ENCODE measurements at places on chromosomes 6 and 20. TPM values are rescaled to one million over a fixed set of nuclear protein-coding genes. Genes with fewer than 3 reads are reported as not detected.

DNA sequence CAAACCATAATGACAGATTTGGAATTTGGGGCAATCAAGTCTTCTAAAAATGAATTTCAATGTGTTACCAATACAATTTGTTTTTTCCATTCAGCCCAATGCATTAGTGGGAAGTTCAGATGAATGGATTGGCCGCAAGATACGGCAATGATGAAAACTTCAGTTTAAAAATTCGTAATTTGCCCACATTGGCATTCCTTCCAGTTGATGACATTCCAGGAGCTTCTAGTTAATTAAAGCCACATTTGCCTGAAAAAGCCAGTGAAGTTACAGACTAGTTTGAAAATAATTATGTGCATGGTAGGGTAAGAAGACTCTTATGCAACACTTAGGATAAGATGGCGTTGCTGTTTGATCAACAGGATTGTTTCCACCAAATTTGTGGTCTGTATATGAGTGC lies 46.2 kb downstream of the NHLRC1 start:
- no peak for DNase-seq

TSPO2 gene
- total RNA-seq = not detected

PDE10A gene
- total RNA-seq = 2.1 TPM

DNA sequence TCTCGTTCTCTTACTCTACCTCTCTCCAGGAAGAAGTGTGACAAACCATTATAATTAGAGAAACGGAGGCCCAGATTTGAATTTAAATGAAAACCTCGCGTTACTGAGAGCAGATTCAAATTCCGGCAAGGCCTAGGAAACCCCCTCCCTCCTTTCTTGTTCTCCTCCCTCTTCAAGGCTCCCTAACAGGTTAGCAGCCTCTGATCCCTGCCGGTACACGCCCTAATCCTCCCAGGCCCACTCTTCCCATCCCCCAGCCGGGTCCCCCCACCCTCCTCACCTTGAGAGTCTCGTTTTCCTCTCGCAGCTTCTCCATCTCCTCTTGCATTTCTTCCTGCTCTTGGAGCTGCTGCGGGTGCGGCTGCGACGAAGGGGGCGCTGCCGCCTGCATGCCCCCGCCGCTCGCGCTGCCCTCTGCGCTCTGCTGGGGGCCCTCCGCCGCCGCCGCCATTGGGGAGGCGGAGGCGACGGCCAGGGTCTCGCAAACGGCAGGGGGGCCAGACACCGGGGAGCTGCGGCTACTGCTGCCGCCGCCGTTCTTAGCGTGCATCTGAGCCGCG lies 3.8 kb downstream of the MTCL3 start:
- peak; percentile 5 for DNase-seq

- DNase-seq = no peak
Measured at GRCh38 chr6:13436399-13437217, 50.8 kb downstream of the GFOD1 start.

DNA sequence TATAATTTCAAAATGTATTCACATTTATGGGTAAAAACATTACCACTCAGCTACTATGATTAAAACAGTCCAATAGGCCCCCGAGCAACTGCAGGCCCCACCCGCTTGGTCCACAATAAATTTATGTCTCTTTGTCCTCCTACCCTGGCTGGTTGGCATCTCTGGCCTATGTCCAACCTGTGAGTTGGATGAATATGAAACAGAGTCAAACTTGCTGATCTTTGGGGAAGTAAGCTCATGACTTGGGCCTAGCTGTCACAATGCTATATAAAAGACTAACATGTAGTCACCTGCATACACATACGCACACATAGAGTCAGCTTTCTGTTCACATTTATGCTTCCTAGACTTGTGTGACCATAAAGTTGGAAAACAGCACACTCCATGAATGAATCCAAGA lies 20.5 kb downstream of the MAP7 start:
- no peak for DNase-seq

GRCh38 chr6:74289884-74290283 lies 593.9 kb downstream of the CD109 start:
- DNase-seq = peak; percentile 33

DNA sequence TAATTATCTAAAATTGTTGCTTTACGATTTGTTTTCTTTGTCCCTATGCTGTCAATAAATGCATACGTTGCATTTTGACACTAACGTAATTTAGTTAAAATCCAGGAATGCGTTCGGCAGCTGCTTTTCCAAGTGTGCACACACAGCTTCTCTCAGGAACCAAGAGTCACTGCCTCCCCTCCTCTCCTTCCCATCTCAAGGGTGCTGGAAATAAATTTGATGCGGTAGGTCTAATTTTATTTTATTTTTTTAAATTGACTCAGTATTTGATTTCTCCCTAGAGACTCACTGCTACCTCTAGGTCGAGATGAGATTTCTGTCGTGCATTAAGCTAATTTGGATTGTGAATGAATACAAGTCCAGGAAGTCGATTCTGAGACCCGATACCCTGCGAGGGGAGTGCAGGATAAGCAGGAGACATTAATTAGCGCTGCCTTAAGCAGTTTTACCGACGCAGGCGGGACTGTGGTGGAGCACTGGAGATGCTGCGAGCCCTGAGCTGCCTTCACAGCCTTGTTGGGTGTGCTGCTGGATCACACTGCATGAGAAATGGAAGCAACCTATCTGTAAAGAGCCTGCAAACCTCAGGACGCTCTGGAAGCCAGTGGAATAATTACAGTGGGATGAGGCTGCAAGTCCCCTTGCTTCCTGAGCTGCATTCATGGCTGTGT lies 381.2 kb downstream of the C6orf118 start:
- DNase-seq = no peak

GRCh38 chr20:43799741-43800140 lies 72.9 kb upstream of the GTSF1L start:
- no peak for DNase-seq

NFATC2 gene
- total RNA-seq = 0.23 TPM

SLC22A16 gene
- total RNA-seq = not detected

- no peak for DNase-seq
Measured at GRCh38 chr6:154500769-154501577, 9.5 kb downstream of the CNKSR3 start.

All from H4 (cell line).